Thoracic aorta (tissue), 2 donors: ENCODE measurements at places on chromosomes 13 and 19.

DNA sequence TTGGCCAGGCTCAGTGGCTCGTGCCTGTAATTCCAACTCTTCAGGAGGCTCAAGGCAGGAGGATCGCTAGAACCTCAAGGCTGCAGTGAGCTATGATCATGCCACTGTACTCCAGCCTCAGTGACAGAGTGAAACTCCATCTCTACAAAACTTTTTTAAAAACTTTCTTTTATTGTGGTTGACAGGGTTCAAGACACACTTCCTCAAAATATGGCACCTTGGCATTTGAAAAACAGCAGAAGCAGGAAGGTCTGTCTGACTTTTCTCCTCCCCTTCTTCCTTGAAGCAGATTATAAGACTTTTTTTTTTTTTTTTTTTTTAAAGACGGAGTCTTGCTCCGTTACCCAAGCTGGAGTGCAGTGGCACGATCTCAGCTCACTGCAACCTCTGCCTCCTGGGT, 100.3 kb downstream of the TM9SF2 start:
- DNase-seq: no peak

DNA sequence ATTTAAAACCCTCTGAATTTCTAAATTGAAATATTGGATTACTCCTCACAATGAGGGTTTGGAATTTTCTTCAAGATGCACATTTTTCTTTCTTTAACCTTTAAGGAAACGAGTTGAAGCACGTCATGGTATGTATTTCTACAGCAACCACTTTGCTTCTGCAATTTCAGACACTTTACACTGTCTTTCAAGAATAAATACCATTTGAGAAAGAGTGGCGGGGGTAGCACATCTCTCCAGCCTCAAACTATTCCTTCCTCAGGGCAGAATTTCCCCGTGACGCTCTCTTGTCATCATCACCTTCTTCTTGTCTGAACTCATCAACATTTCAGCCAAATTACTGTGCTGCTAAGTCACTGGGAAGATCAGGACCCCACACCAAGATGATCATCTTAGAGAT, 1073.4 kb downstream of the EFNB2 start:
- no peak for DNase-seq

DNA sequence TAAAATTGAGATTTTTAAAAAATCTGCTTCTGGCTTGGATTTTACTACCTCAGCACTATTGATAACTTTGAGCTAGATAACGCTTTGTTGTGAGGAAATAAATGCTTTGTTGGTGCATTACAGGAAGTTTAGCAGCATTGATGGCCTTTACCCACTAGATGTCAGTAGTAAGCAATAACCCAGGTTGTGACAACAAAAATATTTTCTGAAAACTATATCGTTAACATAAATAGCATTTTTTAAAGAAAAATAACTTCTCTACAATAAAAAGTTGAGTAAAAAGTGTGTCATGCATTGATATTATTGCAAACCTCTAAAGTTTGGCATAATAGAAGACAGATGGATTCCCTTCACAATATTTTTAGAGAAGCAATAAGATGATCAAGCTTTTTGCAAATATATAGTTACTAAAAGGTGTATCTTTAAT, 1246.5 kb downstream of the UQCRFS1 start:
- no peak for DNase-seq

GRCh38 chr13:112572366-112572765, 15.6 kb downstream of the TUBGCP3 start:
- DNase-seq: no peak

DNA sequence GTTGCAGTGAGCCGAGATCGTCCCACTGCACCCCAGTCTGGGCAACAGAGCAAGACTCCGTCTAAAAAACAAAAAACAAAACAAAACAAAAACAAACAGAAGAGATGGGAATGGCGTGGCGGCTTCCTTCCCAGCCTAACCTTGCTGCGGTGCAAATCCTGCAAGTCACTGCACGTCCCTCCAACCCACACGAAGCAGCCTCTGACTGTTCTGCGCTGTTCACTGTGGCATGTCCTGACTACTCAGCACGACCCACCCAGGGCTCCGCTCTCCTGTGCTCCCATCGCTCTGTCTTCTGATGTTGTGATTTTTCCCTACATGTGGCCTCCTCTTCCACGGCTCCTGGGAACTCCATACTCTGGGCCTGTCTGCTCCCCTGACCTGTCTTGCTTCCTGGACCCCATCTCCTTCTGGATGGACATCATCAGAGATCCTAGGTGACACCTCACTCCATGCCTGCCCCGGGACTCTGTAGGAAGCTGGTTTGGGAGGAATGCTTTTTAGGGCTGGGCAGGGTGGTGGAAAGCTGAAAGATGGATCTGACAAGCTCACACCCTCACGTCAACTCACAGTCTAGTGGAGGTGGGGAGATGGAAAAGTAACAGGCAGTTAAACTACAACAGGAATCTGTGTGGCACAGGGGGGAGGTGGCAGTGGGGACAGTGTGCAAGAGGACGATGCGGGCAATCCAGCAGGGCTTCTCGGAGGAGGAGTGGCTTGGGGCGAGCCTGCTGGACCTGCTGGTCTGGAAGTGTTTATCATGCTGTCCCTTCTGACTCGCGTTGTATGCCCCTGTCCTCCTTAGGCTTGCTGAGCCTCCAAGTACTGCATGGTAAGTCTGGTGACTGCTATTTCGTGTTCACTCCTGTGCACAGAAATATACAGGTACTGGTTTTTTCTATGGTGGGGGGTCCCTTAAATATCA, 18.8 kb downstream of the ZSCAN5A start:
- no peak for DNase-seq
